ENCODE measurements at places on chromosomes 5 and 9.

- no peak for DNase-seq
Measured at GRCh38 chr5:173829826-173830225, 58.3 kb upstream of the CPEB4 start.

DNA sequence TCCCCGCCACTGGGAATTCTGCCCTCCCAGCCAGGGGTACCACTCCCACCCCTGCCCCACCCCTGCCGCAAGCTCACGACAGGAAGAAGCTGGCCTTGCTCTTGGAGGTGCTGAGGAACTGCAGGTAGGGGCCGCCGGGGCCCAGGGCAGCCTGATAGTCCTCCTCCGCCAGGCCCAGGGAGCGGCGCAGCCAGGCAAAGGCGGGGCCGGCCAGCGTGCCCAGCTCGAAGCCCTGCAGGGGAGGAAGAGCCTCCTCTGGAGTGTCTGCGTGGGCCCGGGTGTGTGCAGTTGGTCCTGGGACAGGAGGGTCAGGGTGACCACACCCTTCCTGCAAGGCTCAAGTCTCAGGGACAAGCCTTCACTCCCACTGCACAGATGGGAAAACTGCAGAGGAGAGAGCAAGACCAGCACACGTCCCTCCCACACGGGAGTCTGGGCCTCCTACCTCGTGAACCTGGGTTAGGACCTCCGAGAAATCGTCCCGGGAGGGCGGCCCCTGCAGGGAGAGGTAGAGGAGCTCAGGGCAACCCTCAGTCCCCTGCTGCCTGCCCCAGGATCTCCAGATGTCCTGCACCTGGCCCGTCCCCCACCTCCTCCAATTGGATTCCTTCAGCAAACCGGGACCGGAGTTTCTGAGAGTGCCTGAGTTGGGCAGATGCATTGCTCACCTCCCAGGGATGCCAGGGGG is 2.4 kb downstream of the PIP5KL1 start:
- no peak for DNase-seq

- no peak for DNase-seq
Measured at GRCh38 chr5:138789771-138790242, 36.6 kb downstream of the CTNNA1 start.

- no peak for DNase-seq
Measured at GRCh38 chr5:54470677-54471076, 15.2 kb downstream of the HSPB3 start.

GRCh38 chr5:139149477-139150199 is 48.5 kb downstream of the SIL1 start:
- DNase-seq: no peak

- DNase-seq: no peak
Measured at GRCh38 chr9:107647611-107648010, 158.0 kb upstream of the KLF4 start.

DNA sequence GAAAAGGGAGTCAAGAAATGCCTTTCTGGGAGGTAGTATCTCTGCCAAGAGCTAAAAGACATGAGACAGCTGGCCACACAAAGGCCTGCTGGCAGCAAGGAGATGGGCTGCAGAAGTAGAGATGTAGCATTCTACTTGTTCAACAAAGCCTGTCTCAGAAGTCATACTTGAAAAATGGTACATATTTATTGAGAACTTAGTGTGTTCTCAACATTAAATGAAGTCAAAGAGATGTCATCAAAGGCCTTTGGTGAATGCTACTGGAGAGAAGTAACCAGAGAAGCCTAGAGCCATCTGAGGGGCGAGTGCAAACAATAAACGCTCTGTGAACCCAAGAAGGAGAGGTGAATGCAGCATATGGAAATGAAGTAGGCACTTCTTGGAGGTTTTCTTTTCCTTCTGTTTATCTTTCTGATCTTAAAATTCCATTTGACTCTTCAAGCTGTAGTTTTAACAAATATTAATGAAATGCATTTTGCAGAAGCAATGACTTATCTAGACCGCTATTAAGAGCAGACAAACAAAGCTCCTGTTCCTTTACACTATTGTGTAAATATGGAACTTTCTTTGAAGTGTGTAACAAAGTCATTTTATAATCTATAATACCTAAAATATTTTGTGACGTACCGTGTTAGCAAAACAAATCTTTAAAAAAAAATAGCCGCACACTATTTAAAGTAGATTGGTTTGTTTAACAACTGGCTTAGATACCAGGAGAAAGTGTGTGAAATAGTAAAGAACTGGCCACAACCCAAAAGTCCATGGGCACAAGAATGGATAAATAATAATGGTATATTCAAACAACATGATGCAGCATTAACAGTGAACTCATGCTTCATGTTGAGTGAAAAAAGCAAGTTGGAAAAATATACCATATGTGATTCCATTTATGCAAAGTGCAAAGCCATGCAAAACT is 70.2 kb downstream of the ZNF608 start:
- no peak for DNase-seq

- DNase-seq: no peak
Measured at GRCh38 chr9:7094576-7094975, 336.8 kb downstream of the KDM4C start.

DNA sequence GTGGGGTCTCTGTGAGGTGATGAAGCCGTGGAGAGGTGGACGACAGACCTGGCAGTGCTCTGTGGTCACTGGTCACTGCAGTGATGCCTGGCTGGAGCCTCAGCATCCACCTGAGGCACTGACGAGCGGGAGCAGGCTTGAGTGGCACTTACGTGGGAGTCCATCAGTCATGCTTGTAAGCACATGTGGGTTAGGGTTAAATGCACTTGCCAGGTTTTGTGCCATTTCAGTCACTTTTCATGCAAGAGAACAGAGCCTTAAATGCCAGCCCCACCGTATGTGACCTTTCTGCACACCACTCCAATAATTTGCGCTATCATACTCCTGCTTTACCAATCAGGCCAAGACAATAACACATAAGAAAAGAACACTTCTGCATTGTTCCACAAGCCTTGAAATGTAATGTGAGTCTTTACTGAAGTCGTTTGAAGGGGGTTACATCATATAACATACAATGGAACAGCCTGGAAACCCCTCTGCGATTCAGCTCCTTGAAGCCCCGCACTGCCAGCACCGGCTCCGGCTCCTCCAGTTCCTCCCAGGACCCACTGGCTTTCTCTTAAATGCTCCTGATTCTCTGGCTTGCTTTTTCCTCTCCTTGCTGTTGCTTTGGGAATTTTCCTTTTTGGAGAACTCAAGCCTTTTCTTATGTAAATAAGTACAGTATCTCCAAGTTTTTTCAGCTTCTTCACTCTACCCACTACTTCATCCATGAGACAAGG is 59.4 kb upstream of the CTXN3 start:
- no peak for DNase-seq

- DNase-seq: no peak
Measured at GRCh38 chr9:102975251-102975650, 19.9 kb upstream of the CYLC2 start.

- no peak for DNase-seq
Measured at GRCh38 chr9:110332766-110333165, 4.9 kb downstream of the TXNDC8 start.

- no peak for DNase-seq
Measured at GRCh38 chr5:8098081-8098480, 229.1 kb downstream of the MTRR start.

GRCh38 chr5:178241688-178242231 is 9.2 kb upstream of the PHYKPL start:
- no peak for DNase-seq

DNA sequence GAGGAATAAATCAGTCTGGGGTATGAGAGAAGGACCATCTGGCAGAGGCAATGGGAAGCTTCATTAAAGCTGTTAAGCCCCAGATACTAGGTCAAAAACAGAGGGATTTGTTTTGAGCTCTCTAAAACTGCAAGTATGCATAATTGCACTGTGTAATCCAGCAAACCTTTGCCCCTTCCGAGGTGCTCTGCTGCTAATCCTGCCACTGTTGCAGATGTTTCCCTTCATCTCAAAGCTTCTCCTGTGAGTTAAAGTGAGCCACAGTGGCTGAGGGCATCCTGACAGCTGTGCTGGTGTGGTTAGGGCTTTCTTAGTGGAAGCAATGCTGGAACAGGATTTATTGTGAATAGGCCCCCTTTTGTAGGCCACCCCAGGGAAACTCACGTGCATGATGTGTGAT is 160.3 kb upstream of the TRPC7 start:
- no peak for DNase-seq

GRCh38 chr9:77602852-77603251 is 45.3 kb downstream of the GNA14 start:
- no peak for DNase-seq

GRCh38 chr5:123262216-123262823 is 160.9 kb downstream of the CEP120 start:
- DNase-seq: no peak

DNA sequence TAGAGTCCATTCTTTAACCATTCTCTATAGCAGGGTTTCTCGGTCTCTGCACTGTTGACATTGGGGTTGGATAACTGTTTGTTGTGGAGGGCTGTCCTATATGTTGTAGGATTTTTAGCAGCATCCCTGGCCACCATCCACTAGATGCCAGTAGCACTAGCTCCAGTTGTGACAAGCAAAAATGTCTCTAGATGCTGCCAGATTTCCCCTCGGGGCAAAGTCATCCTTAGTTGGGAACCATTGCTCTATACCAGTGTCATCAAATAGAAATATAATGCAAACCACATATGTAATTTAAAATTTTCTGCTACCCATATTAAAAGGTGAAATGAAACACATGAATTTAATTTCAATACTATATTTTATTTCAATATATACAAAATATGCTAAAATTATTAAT is 2.9 kb downstream of the TTC23L start:
- DNase-seq: no peak

- DNase-seq: no peak
Measured at GRCh38 chr5:72936893-72937292, 18.9 kb upstream of the FCHO2 start.

DNA sequence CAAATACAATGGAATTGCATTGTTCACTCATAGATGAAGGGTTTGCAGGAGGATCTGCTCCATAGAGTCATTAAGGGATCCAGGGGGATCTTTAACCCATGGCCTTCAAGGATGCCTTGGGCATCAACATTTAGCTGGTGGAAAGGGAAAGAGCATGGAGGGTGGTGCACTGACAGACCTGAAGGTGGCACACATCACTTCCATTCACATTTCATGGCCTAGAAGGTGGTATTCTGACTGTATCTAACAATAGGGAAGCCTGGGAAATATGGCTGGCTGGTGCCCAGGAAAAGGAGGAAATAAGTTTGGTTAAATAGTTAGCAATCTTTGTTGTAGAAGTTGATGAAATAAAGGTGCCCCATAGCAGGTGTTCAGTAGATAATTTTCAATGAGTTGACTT is 230.2 kb downstream of the CD180 start:
- DNase-seq: no peak

GRCh38 chr9:28287455-28287854 is 714.2 kb upstream of the C9orf72 start:
- no peak for DNase-seq

DNA sequence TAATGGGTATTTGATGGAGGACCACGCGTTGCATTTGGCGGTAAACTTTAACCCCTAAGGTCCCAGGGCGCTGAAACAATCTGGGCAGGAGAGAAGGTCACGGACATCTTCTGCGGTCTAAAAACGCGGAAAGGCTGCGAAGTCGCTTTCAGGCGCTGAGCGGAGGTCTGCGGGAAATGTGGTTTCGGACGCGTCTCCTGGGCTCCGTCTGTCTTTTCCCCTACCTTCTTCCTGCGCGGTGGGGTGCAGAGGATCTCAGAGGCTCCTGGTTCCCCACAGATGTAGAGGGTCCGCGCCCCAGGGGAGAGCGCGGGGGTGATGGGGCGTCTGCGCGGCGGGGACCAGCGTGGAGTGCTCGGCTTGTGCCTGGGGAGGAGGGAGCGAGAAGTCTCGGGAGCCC is 58.4 kb downstream of the ZNF510 start:
- DNase-seq: no peak

GRCh38 chr9:110880189-110880588 is 158.1 kb downstream of the LPAR1 start:
- DNase-seq: no peak

DNA sequence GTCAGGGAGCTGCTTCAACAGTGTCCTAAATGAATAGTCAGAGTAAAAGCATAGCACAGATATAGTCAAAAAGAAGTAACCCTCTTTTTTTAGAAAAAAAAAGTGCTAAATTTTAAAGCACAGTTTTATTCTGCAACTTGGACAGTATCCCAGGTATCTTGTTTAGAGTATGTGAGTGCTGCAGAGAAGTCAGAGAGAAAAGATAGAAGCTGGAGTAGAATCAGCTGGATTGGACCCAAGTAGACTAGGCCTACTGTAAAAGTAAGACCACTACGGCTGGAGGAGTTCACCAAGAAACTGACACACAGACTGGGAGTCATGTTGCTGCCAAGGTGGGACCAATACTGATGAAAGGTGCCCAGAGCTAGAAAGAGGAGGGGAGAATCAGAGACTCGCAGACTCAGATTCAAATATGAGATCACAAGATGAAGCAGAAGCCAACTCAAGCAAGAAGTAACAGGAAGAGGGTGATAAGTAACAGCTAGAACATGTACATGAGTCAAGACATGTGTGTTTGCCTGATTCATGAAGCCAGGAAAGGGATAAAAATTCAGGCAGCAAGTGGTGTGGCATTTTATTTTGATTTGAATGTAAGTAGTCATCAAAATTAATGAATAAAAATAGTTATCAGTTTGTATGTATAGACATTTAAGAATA is 25.6 kb upstream of the TUSC1 start:
- DNase-seq: no peak
